HuH-7 (cell line): ENCODE measurements at places on chromosomes 1 and 21.

GRCh38 chr1:114008993-114009392, 29.7 kb downstream of the OLFML3 start:
- DNase-seq = no peak

DNA sequence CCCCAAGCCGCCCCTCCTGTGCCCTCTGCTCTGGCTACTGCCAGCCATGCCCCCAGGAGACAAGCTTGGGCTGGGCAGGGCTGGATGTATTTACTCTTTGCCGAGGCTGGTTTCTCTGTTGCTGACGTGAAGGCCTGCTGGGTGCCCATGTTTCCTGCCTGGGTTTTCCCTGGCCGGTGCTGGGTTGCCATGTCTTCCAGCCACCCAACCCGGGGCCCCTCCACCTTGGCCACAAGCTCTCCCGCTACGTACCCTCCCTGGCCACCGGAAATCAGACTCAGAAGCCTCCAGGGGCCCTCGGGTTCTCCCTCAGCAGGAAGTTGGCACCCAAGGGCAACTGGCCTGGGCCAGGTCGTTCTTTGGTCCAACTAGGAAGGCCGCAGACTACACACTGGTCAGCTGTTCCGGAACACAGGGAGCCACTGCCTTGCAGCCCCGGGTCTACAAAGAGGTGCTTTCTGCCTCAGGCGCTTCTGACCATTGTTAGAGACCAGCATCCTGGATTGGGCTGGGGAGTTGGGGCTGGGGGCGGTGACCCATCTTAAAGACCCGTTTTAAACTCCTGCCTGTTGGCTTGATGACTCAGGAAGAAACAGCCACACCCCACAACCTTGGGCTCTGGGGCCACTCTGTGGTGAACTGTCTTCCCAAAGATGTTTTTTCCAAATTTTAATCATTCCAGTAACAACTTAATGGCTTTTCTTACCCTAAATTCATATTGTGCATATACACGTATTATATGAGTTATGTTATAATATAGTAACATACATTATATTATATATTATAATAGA, 71.2 kb upstream of the RUNX3 start:
- DNase-seq = no peak

GRCh38 chr1:186091222-186091720, 283.8 kb downstream of the TPR start:
- no peak for DNase-seq

DNA sequence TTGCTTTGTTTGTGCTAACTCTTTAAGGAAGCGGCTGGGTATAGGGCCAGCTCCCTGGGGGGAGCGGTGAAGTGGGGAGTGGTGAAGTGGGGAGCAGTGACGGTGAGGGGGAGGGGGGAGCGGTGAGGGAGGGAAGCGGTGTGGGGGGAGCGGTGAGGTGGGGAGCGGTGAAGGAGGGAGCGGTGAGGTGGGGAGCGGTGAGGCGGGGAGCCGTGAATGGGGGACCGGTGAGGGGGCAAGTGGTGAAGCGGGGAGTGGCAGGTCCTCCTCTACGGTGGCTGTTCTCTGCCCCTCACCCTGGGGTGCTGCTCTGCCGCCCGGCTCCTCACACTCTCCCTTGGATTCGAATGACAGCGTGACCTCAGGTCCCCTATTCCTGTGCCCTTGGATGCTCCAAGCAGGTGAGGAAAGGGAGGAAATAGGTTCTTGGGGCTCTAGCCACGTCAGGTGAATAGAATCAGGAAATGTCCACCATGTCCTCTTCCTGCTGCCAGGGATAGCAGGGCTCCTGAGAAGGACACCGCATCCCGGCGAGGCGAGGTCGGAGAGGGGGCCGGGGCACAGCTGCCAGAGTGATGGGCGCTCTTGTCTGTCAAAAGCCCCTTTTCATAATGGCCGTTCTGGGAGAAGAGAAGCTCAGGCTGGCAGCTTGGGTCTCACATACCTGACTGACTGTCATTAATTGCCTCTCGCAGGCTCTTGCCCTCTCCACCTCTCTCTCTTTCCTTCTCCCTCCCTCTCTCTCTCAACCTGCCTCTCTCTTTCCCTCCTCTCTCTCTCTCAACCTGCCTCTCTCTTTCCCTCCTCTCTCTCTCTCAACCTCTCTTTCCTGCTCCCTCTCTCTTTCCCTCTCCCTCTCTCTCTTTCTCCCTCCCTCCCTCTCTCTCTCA, 134.2 kb downstream of the PGBD5 start:
- no peak for DNase-seq

GRCh38 chr1:152481869-152482664, 28.5 kb upstream of the LCE5A start:
- no peak for DNase-seq

GRCh38 chr1:160130939-160131338, 15.4 kb downstream of the ATP1A2 start:
- DNase-seq = peak; percentile 29

DNA sequence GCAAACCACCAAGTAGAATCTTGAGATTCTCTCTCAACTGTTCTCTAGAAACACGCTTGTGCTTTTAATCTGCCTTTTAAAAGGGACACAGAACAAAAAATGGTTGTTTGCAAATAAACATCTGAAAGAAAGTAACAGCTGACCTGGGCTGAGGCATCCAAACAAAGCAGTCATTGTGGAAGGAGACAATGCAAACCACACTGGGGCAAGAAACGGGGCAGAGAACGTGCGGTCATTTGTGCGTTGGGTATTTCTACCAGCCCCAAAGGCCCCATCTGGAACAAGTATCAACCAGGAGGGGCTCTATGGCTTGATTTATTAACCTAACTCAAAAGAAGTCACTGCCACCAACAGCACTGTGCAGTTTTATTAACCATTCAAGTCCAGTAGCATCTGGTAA, 6.0 kb downstream of the STMN1 start:
- DNase-seq = no peak

DNA sequence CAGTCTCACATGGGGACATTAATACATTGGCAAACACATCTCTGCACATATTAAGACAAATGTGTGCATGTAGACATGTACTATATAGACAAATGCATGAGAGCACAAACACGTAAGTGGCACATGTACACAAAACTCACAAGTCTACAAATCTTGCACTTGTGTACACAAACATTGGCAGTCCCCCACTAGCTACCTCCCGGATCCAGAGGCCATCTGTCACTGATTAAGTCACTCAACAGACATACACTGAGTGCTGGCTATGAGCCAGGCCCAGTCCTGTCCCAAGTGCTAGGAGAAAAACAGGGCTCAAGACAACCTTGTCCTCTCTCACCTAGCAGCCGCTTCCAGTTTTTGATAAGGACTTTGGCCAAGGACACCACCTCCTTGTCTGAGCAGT, 7.0 kb downstream of the TCEA3 start:
- no peak for DNase-seq

GRCh38 chr1:21596628-21597027, 72.5 kb downstream of the RAP1GAP start:
- DNase-seq = no peak

- no peak for DNase-seq
Observed at GRCh38 chr1:38476850-38477178, 382.8 kb downstream of the RRAGC start.

GRCh38 chr1:72936942-72937341, 654.6 kb upstream of the NEGR1 start:
- DNase-seq = no peak

DNA sequence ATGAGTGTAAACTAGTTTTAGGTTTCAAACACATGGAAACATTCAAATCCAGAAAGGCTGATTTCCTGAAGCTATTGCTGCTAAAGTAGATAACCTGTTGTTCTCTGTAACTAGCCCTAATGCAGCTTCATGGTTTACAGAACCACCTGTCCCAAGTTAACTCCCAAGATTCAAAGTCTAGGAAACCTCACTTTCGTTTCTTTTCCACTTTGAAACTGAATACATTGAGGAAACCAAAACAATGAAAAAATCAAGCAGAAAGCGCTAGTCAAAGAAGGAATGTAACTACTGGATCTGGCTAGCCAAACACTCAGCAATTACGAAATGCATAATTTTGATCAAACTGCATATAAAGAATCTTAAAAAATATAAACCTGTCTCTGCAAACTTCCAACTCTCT, 17.8 kb downstream of the SLC16A1 start:
- no peak for DNase-seq
